Panc1 (cell line): ENCODE measurements at places on chromosomes 12 and 14.
A peak's percentile ranks its signal among the peaks of the same experiment; 100 is the strongest.

GRCh38 chr12:69337311-69338090 is 10.7 kb upstream of the LYZ start:
- no peak for DNase-seq

DNA sequence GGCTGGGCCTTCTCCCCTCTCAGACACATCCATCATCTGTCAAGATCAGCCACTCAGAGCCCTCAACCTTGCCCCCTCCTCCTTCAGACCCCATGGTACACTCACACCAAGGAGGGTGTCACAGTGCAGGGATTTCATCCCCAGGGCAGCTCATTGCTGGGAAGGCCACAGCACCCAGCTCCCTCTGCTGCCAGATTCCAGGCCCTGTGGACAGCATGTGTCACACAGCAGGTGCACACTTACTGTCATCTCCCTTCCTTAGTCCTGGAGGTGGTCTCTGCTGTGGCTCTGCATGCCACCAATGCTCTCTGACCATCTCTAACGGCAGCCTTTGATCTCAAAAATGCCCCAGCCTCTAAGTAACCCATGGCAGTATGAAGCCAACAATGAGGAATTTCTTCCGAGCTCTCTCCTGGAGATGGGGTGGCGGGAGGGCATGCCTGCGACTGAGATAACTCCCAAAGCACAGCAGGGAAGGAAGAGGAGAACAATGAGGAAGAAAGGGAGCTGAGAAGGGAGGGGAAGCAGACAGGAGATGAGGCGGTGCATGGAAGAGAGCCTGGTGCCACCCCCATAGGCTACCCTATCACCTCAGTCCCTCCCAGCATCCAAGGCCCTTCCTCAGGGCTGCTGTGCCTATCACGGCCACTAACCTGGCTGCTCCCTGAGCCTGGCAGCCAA is 101.0 kb downstream of the SINHCAF start:
- DNase-seq, result no peak

DNA sequence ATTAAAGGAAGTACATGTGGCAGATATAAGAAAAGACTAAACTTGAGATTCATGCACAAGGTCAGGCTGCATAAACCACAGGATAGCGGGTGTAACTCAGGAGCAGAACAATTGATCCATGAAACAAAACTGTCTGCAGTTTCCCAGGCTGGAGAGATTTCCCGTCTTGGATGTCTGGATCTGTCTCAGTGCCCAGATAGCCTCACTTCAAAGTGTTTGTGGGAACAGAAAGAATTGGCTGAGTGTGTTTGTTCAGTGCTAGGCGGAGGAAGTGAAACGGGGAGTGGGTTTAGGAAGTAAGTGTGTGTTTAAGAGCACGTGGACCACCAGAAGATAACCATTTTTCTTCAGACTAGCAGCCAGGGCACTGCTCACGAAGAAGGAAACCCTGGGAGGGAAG is 1.4 kb upstream of the RNASE10 start:
- no peak for DNase-seq

GRCh38 chr12:106112145-106112821 is 26.5 kb downstream of the NUAK1 start:
- DNase-seq, result no peak

DNA sequence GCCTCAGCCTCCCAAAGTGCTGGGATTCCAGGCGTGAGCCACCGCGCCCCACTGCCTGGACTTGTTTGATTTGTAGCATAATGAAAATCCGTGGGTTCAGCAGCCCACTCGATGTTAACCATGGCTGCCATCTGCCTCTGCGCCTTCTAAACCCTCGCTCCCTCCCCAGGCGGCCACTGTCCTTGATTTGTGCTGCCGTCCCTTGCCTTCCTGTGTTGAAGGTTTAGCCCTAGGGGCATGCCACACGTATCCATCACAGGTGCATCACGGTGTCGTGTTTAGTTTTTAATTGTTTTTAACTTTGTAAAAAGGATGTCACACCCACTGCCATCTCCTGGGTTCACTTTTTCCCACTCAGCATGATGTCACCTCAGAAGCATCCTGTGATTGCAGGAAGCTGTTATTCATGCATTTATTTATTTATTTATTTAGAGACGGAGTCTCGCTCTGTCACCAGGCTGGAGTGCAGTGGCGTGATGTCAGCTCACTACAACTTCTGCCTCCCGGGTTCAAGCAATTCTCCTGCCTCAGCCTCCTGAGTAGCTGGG is 24.5 kb upstream of the ULK1 start:
- peak; percentile 61 for DNase-seq

- DNase-seq, result no peak
These were observed 75.1 kb upstream of the DBX2 start for GRCh38 chr12:45125997-45126396.

GRCh38 chr12:117367006-117367638 is 5.7 kb upstream of the NOS1 start:
- DNase-seq, result peak; percentile 71

DNA sequence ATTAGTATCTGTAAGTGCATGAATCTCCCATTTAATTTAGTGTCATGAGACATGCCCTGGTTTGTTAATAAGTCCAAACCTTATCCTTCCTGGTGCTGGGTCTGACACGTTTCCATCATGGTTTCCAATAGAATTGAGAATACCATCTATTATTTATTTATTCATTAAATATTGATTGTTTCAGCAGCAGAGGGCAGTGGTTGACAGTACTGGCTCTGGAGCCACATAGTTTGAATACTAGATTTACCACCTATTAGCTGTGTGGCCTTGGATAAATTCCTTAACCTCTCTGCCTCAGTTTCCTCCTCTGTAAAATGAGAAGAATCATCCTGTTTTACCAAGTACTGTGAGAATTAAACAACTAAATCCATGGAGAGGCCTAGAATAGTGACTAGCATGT is 941 bp upstream of the STAB2 start:
- no peak for DNase-seq

- no peak for DNase-seq
These were observed 105.2 kb downstream of the DICER1 start for GRCh38 chr14:95052016-95052585.

DNA sequence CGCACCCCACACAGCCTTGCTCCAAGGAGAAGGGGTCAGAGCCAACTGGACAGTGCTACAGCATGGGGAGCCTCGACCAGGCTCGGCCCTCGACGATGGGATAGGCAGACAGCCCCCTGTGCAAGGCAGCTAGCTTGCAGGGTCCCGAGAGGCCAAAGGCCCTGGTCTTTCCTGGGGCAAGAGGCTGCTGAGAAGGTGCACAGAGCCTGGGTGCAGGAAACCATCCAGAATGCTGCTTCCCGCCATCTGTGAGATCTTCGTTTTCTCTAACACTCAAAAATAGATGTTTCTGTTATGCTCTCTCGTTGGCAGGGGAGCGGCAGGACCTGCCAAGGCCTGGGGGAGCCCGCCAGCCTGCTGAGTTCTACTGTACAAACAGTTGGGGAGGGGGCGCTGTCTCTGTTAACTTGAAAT is 168.0 kb upstream of the RTL1 start:
- DNase-seq, result no peak

DNA sequence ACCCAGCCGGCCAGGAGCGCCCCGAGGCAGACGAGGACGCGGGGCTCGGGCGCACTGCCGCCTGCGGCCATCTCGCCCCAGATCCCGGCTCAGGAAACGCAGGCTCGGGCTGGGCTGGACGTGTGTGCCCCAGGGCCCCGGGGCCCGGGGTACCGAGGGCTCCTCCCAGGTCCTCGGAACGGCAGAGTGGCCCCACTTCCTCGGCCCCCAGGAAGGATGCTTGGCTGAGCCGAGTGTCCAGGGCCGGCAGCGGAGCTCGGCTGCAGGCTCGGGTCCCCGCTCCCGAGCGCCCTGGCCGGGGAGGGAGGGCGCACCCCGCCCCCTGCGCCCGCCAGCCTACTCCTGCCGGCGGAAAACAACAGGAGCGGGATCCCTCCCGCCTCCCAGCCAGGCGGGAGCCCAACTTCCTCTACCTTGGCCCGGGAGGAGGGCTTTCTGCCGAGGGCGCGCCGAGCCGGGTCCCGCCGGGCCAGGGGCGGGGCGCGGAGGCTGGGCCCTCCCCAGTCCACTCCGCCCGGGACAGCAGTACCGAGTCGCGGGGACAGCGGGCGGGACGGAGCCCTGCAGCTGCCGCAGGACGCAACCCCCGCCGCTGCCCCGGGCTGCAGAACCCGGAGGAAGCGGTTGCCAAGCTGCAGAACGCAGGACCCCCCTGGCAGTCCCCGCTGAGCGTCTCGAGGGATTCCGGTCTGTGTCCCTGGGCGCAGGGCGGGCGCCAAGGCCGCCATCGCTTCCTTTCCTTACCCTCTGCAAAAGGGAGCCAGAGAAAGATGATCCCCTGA is at the start of gene VSIG10:
Gene VSIG10, minus strand, starts transcription at position 411 of the 782 bp plus-strand sequence. Its CDS starts 340 bp downstream, at position 71.
- DNase-seq, result no peak

- no peak for DNase-seq
These were observed 5.4 kb downstream of the IFFO1 start for GRCh38 chr12:6550294-6551062.

- no peak for DNase-seq
These were observed 18.3 kb downstream of the MTRFR start for GRCh38 chr12:123251403-123252076.

GRCh38 chr12:19916974-19917373 is 451.4 kb upstream of the PDE3A start:
- no peak for DNase-seq

- DNase-seq, result no peak
These were observed 229.1 kb upstream of the PELI2 start for GRCh38 chr14:55889124-55889523.

DNA sequence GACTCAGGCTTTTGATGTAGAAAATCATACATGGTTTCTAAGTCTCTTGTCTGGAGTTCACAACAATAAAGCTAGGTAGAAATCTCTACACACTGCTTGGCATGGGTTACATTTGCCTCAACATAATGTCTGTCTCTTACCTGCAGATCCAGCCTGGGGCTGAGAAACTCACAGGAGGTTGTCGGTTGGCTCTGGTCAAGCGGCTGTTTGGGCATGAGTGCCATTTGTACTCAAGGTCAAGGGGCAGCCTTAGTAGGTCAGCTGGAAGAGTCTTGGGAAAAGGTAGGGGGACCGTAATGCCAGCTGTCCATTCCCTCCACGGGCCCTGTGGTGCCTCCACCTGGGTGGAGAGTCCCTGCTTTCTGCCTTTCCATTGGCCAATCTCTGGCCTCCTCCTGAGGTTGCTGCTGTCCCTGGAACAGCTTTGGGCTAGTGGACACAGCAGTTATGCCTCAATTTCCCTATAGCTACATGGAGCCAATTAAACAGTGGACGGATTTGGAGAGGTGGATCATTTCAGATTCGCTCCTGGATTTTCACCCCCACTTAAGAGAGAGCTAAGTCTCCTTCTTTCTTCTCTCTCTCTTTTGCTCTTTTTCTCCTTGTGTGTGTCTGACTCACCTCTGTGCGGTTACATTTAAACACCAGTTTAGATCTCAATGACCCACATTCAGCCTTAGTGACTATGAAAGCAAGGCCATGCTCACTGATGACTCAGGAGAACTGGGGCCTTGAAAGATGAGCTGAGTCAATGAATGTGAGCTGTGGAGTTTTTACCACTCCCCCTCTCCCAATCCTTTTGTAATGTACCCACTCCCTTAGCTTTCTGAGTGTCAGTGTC is 132.8 kb upstream of the HIF1A start:
- DNase-seq, result no peak

- DNase-seq, result no peak
These were observed 19.8 kb upstream of the PALS1 start for GRCh38 chr14:67221248-67221981.

DNA sequence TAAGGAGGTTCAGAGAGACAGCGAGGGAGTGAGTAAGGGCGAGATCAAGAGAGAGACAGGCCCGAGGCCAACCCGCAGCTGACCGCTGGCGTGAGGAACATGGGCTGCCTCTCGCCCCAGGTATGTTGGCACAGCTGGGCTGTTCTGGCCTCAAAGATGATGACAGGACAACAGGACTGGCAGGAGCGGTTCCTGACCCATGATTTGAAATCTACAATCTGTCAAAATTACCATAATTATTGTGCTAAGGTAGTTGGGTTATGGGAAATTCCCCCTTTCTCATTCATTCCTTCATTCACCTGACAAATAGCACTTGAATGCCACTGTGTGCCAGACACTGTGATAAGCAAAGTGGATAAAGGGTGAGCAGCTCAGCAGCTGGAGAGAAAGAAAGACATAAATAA is 5.1 kb upstream of the ENDOU start:
- no peak for DNase-seq

GRCh38 chr14:74579447-74580274 is 32.4 kb downstream of the LTBP2 start:
- DNase-seq, result no peak

GRCh38 chr12:100153131-100153530 is 10.5 kb upstream of the BLTP3B start:
- DNase-seq, result no peak

DNA sequence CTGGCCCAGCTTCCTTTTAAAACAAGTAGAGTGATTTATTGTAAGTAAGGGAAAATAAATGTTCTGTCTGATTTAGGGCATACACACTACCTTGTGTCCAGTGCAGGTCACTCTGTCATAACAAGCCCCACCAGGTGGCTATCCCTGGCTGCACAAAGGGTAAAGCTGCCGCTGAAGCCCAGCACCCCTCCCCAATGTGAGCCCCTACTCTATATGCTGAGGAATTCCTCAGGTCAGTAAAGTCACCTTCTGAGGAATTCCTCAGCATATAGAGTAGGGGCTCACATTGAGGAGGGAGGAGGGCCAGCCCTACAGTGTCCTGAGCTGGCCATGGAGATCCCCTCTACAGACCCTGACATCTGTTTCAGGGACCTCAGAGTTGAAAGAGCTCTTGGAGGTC is 67.2 kb downstream of the TBC1D30 start:
- no peak for DNase-seq

- DNase-seq, result no peak
These were observed 148.8 kb downstream of the ADGRD1 start for GRCh38 chr12:131102493-131102931.

- DNase-seq, result no peak
These were observed 20.2 kb downstream of the TMEM229B start for GRCh38 chr14:67468378-67468730.

DNA sequence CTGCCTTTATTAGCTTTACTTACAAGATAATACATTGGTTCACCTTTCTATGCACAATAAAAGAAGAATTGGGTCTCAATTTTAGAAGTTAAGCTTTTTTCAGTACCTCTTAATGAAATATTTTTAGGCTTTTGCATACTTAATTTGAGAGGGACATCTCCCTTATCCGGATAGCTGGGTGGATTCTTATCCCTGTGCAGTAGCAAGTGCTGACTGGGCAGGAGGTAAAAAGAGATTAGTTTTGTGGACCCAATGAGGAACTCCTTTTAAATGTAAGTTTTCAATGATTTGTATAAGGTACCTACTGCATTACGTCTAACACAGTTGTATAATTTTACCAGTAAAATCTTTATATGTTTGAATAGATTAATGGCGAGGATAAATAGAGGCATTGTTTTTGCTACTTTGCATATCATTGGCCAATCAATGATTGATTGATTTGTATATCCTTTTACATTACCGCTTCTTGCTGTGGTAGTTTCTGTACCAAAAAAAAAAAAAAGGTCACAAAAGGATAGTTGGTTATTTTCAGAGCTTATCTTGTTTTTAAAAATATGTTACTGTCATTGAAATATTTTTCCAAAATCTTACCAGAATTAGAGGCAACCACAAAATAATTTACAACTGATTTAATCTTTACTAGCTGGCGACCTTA is 2.2 kb downstream of the CPSF6 start:
- DNase-seq, result no peak

- no peak for DNase-seq
These were observed 15.2 kb downstream of the PDE6H start for GRCh38 chr12:14988035-14988434.

- DNase-seq, result no peak
These were observed 30.5 kb downstream of the ANAPC7 start for GRCh38 chr12:110373025-110373424.

GRCh38 chr12:114982760-114983159 is 298.8 kb upstream of the TBX3 start:
- no peak for DNase-seq

- no peak for DNase-seq
These were observed 674 bp downstream of the VDR start for GRCh38 chr12:47903927-47904712.
